NCI-H1105 treated with DMSO at 0.1 percent for 48 hours (cell line): ENCODE measurements at places on chromosomes 7 and 10.

- no peak for DNase-seq
Observed at GRCh38 chr10:97016728-97017473, 168.9 kb downstream of the SLIT1 start.

GRCh38 chr10:74932648-74933047 lies 106.2 kb downstream of the KAT6B start:
- peak; percentile 75 for DNase-seq

GRCh38 chr7:143325240-143325639 lies 9.3 kb downstream of the CLCN1 start:
- no peak for DNase-seq

DNA sequence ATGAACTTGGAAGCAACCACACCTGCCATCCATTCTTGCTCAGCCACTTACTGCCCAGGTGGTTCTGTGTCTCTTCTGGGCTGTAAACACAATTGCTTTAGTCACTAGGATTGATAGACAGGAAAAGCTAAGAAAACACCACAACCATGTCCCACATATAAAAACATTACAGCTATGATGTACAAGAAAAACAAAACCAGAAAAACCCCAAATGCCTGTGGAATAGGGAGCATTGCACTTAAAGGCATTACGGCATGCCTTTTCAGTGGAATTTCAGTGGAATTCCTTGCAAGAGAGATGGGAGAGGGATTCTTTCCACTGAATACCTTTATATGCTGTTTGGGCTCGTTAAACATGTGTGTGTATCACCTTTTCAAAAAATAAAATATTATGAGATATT lies 44.2 kb upstream of the GPR26 start:
- no peak for DNase-seq

DNA sequence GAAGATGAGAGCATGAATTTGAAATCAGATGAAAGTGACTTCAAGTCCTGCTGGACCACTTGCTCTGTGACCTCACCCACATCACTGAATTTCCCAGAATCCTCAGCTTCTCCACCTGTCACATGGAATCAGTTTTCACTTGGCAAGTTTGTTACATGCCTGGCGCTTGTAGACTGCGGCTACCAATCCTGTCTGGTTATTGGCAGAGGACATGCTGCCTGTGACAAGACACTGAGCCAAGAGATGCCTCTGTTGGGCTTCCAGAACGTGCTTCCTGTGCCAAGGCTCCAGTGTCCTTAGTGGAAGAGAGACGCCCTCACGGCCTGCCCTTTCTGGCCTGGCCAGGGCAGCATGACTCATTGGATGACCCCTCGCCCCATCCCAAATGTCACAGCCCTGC lies 4.4 kb upstream of the MYL10 start:
- no peak for DNase-seq

GRCh38 chr7:81333004-81333403 lies 414.2 kb upstream of the SEMA3C start:
- no peak for DNase-seq

DNA sequence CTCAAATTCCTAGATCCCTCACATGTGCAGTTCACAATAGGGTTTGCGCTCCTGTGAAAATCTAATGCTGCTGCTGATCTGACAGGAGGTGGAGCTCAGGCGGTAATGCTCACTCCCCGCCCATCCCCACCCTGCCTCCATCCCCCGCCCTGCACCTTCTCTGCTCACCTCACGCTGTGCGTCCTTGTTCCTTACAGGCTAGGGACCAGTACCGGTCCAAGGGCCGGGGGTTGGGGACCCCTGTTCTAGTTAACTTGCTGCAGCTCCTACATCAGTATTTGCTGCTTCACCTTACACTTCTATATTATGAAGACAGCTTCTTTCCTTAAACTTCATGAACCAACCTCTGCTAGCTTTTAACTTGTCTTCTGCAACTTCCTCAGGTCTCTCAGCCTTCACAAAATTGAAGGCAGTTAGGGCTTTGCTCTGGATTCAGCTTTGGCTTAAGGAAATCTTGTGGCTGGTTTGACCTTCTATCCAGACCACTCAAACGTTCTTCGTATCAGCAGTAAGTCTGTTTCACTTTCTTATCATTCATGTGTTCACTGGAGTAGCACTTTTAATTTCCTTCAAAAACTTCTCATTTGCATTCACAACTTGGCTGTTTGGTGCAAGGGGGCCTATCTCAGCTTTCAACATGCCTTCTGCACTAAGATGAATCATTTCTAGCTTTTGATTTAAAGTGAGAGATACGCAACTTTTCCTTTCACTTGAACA lies 1.7 kb upstream of the TNKS2 start:
- DNase-seq: no peak

DNA sequence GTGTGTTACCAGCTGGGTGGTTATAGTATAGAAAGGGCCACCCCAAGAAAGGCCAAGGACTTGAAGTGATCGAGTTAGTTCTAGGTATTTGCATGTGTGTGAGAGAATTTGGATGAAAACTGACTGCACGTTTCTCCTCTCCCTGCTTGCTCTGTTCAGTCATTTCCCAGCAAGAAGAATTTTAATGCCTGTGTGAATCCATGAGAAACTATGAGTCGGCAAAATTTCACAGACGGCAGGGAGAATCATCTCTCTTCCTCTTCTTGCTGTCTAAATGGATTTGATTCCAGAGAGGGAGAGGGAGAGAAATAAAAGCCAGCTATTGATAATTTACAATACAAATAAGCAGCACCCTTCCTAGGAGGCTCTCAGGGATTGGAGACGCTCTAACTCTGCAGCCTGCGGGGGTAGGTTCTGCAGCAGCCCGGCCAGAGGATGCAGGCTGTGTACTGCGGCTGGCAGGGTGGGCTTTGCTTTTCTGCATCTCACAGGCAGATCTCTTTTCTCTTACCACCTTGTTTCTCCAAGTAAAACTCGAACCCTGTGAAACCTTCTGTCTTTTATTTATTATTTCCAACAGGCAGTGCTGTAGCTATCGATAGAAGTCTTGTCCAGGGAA lies 183.6 kb downstream of the TCF7L2 start:
- no peak for DNase-seq

- DNase-seq: no peak
Observed at GRCh38 chr7:155258226-155258560, 39.5 kb upstream of the INSIG1 start.

- DNase-seq: no peak
Observed at GRCh38 chr10:101558671-101559595, 29.1 kb downstream of the POLL start.

DNA sequence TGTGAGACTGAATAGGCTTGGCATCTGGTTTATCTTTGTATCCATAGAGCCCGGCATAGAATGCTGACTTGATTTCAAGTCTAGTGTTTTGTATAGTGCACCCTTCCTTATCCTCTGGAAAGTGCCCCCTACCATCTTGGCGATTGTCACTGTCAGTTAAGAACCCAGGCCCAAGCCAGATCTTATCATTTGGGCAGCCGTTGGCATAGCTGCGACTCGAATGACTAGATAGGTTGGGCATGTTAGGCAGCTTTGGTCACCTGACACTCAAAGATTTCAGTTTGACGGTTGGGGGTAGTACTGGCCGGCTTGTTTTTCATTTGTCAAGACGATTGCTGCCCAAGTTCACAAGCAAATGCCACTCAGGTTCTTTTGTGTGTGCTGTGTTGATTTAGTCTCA lies 6.6 kb downstream of the NIPSNAP2 start:
- DNase-seq: no peak

DNA sequence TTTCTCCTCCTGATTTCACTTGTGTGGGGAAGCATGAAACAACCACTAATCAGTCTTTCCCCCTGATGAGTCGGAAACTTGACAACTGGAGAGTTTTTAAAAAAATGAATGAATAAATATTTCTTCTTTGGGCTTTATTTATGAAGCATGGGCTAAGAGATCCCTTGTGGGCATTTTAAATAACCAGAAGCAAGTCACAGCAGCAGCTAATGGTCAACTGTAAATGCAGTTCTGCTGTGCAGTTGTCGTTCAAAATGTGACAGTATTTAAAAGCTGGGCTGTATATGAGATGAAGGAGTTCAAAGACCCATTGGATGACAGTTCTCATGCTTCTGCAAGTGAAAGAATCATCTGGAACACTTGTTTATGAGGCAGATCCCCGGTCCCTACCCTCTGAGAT lies 54.1 kb downstream of the STEAP1B start:
- DNase-seq: no peak

DNA sequence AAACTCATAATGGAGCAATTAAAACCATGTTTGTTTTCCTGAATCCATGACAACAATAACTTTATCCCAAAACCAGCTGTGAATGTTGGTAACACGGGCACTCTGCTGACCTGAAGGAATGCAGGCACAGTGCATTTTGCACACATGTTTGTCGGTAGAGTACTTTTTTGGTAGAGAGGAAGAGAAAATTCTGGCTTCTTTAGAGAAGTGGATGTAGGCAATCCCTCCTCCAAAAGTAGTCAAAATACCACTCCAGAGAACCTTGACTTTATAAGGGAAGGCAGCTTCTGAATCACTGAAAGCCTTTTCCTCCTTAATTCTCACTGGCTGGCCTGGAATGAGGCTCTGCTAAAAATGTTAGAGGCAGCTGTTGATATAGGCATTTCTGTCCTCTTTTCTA lies 15.8 kb upstream of the ACTA2 start:
- no peak for DNase-seq

DNA sequence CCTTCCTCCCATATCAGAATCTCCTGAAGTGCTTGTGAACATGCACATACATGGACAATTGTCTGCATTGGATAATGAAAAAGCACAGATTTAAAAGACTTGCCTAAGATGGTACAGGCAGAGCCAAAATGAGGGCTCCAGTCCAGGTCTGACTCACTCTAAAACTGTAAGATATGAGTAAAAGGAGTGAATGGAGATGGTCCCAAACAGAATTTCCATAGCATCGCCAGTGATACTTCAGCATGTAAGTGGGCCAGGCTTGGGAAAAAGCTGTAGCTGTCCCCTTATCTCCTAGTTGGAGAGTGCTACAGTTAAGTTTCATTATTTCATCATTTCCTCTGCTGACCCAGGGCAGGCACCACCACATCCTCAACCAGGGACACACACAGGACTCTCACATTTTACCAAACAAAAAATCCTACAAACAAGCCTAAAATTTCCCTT lies 26.4 kb upstream of the IL6 start:
- DNase-seq: no peak

- no peak for DNase-seq
Observed at GRCh38 chr10:44261710-44262455, 123.0 kb downstream of the CXCL12 start.

DNA sequence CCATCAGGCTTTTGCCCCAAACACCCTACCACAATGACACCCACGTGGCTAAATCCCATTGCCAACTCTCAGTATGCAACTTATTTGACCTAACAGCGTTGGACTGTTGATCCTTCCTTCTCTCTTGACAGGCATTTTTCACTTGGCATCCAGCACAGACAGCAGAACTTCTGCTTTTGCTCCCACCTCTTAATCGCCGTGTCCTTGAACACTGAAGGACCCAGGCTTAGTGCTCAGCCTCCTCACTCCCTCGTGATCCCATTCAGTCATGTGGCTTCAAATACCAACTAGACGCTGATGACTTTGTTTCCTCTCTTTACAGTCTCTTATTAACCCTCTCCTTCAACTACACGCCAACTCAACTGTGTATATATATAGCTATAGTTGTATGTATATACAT lies 25.0 kb downstream of the ZFAND2A start:
- DNase-seq: no peak

DNA sequence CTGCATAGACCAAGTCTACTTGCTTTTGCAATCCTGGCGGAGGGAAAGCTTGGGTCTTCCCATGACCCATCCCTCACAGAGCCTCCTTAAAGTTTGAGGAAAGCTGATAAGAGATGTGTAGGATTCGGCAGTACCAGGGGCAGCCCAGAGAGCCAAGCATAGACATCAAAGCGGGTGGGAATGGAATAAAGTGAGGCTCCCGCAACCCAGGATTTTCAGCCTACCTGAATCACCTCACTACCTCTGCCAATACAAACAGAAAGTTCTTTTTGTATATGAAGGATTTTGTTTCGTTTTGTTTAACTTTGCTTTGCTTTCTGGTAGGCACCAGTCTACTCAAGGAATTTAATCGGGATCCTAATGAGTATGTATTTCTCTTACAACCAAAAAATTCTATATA lies 451.7 kb downstream of the PLXNA4 start:
- no peak for DNase-seq

DNA sequence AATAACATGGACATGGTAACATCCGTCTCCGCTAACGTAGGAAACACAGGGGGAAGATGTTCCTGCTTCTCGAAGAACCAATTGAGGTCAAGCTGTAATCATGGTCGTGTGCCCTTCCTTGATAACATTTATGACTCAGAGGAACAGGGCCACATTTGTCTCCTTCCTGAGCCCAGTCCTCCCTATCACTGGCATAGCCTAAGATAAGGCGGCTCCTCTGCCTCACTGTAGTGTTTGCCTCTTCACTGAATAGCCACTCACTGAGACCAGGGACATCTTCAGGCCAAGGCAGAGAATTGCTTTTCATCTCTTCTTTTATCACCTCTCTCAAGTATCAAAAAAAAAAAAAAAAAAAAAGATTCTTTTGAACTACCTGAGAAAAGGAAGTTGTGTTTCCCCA lies 5.4 kb upstream of the GRM8 start:
- DNase-seq: no peak

GRCh38 chr7:12178317-12178716 lies 32.8 kb upstream of the TMEM106B start:
- peak; percentile 77 for DNase-seq

- no peak for DNase-seq
Observed at GRCh38 chr10:103394180-103394579, 2.1 kb downstream of the ATP5MK start.

GRCh38 chr7:45158471-45158870 lies 880 bp downstream of the RAMP3 start:
- no peak for DNase-seq

DNA sequence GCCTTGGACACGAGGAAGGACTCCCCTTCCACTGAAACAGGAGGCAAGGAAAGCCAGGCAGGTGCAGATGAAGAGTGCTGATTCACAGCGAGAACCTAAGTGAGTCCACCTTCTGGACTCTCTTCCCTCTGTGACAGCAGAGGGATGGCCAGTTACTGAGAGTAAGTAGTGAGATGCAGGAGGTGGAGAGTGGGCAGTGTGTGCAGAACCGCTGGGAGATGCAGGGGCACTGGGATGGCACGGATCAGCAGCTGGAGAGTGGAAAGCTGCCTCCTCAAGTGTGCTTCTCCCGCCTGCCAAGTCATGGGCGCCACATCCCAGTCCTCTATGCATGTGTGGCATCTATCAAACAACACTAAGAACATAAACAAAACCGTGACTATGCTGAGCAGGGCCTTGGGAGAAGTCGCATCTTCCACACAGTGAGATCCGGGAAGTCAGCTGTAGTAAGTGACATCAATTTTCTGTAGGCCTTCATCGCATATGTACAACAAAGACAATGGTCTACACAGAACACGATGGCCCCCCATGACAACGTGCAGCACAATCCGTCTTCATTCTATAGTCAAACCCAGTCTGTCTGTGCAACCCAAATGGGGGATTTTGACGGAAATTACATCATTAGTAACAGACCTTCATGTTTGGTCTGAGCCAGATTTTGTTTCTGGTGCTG lies 217.4 kb upstream of the KLF14 start:
- no peak for DNase-seq

- no peak for DNase-seq
Observed at GRCh38 chr10:77492368-77492994, 145.1 kb downstream of the KCNMA1 start.

- no peak for DNase-seq
Observed at GRCh38 chr7:115971506-115971905, 59.1 kb downstream of the TFEC start.
